ENCODE measurements at places on chromosomes 5 and 9.

DNA sequence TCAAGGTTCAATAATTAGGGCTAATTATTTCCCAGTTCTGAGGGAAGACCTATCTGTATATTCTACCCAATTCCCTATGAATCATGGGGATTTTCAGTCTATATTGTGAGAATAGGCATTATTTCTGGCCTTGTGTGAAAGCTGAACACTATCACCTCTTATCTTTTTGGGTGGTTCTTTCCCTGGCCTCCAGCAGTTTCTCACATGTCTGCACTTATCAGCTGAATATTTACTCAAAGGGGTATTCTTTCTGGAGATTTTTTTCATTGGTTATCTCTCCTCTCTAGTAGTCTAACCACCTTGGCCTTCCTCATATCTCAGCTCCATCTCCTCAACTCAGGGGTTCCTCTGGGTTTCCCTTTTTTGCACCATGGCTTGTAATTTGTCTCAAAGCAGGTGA is 64.9 kb upstream of the LIFR start:
- DNase-seq = no peak

- peak; percentile 26 for DNase-seq
Measured at GRCh38 chr5:119411361-119412278, 40.7 kb upstream of the HSD17B4 start.

- DNase-seq = no peak
Measured at GRCh38 chr9:79575547-79575946, 3.8 kb downstream of the TLE4 start.

GRCh38 chr5:89450149-89450538 is 567.2 kb upstream of the MEF2C start:
- no peak for DNase-seq

- no peak for DNase-seq
Measured at GRCh38 chr5:13501176-13501575, 443.3 kb downstream of the DNAH5 start.

DNA sequence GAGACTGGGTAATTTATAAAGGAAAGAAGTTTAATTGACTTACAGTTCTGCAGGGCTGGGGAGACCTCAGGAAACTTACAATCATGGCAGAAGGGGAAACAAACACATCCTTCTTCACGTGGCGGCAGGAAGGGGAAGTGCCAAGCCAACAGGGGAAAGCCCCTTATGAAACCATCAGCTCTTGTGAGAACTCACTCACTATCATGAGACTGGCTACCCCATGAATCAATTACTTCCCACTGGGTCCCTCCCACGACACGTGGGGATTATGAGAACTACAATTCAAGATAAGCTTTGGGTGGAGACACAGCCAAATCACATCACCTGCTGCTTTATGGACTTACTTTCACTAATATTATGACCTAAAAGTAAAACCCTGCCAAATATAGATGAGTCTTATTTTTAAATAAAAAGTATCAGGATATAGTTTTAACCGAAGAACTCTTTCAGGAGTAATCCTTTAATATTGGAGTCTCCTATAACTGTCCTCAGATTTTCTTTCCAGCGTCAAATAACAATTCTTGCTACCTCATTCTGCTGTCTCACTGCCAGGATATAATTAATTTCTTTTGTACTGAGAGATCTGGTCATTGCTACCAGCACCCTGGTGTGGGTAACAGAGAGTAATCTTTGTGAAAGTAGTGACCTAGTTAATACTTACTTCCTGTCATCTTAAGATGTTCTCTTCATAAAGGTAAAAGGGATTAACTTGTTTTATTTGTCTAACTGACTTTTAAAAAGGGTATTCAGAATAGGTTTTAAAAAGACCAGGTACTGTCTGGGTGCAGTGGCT is 68.6 kb downstream of the NLN start:
- no peak for DNase-seq

- no peak for DNase-seq
Measured at GRCh38 chr5:95857185-95857945, 34.8 kb upstream of the GLRX start.

DNA sequence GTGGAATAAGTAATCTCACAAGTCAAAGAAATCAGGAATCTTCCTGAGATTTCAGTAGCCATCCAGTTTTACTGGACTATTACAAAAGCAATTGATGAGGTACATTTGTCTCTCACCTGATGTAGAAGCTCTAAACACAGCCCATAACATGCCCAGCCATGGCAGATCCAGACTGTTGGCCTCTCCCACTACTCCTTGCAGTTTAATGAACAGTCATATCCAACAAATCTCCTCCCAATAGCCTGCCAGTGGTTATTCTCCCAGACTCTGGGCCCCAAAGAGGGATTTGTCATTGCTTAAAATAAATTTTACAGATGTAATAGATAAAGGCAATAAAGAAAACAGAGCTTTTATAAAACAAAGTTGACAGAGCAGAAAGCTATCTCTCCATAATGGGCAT is 80.8 kb downstream of the ZNF608 start:
- no peak for DNase-seq

All from 8988T (cell line).